Neural crest cell (in vitro differentiated cells): ENCODE measurements at places on chromosomes 7 and 10.
A peak's percentile ranks its signal among the peaks of the same experiment; 100 is the strongest.

DNA sequence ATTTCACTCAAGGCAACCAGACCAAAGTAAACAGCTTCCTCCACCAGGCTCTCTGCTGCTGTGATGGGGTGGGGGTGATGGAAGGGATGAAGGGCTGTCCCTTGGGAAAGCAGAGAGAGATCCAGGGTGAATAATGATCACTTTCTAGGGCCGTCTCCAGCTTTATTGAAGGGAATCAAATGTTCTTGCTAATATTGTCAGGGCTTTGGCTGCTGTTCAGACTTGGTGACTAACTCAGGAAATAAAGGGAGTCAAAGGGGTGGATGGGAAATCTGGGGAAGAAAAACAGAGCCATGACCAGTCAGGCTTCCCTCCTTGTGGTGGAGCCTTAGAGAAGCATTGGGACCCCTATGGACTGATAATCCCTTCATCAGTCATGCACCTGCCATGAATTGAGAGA lies 196.2 kb upstream of the AGK start:
- DNase-seq: no peak

GRCh38 chr7:112997831-112998230 lies 88.8 kb downstream of the GPR85 start:
- DNase-seq: no peak

DNA sequence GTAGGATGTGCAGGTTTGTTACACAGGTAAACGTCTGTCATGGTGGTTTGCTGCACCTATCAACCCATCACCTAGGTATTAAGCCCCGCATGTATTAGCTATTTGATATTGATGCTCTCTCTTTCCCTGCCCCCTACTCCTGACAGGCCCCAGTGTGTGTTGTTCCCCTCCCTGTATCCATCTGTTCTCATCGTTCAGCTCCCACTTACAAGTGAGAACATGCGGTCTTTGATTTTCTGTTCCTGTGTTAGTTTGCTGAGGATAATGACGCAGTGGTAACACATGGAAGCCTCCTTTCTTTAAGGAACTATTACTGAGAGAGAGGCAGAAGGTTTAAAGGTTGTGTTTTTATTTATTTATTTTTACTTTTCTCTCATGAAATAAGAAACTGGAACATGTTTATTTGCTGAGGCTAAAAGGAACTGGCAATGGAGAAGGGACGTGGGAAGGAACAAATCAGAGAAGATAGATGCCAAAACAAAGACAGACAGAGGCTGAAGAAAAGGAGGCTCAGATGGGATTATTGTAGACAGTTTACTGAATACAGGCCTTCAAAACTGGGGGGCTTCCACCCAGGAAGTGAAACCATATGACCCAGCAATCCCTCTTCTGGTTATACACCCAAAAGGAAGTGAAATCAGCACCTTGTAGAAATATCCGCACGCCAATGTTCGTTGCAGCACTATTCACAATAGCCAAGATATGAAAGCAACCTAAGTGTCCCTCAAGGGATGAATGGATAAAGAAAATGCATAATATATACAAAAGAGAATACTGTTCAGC lies 556.3 kb downstream of the GRM8 start:
- no peak for DNase-seq

- DNase-seq: peak; percentile 12
These were observed 101.2 kb upstream of the ZNF746 start for GRCh38 chr7:149598721-149599308.

GRCh38 chr7:149304006-149304405 lies 42.0 kb downstream of the ZNF783 start:
- no peak for DNase-seq

DNA sequence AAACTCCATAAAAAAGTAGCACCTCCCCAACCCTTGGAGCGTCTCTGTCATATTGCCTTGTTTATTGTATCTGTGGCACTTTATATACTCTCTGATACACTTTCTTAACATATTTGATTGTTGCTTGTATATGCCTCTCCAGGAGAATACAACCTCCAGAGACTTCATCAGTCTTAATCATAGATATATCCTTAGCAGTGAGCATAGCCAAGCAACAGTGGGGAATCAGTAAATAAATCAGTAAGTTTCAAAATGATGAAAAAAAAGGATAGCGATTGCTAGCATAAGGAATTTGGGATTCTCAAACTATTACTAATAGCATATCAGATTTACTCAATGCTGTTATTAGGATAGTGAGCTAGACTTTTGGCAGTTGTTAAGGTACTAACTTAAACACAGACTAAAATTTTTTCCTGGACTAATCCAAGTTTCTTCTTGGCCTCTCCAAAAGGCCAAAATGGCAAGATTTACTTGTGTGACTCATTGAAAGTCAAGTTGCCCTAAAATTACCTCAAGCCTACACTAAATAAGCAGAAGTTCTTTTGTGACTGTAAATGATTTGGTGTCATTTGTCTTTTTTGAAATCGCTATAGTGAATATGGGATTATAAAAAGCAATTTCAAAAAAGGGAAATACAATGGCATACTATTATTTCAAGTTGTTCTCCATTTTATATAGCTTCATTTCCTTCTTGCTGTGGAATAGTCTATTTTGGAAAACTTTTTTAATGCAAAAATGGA lies 177.9 kb downstream of the CHN2 start:
- no peak for DNase-seq

DNA sequence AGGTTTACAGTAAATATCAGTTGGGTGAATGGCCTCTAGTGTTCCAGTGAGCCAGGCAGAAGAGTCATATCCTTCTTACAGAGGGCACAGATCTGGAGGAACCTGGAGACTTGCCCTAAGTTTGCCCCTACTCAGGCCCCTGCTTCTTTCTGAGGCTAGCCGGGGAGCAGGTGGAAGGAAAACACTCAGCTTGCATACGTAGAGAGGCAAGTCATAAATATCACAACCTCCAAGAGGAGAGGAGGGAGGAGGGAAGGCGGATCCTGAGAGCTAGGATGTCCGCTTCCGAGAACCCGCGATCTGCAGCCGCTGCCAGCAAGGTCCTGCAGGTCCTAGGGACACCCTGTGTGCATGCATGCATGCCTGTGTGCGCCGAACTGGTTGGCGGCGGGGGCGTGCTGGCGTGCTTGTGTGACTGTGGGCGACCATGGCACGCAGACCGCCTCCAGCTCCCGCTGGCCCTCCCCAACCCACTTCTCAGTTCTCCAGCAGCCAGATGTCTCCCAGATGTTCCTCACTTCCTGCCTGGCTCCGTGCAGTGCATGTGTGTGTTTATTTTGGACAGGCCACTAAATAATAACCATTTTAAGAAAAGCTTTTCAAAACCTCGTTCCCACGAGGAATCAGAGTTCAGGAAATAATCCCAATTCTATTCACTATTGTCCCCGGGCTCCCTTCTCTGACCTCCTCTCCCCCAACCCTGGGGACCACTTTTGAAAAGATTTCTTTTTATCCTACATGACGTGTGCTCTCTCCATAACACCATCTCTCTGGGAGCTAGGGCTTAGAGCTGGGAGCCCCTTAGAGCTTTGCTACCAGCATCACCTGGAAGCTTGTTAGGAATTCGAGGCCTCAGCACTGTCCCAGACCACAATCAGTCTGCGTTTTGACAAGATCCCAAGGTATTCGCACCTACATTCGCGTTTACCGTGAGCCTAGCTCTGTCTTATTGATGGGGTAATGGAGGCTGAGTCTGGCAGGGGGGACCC lies 32.4 kb downstream of the UNC5B start:
- no peak for DNase-seq

GRCh38 chr7:94135180-94135579 lies 131.0 kb upstream of the BET1 start:
- DNase-seq: no peak
